ENCODE measurements at places on chromosomes 6 and 20.

DNA sequence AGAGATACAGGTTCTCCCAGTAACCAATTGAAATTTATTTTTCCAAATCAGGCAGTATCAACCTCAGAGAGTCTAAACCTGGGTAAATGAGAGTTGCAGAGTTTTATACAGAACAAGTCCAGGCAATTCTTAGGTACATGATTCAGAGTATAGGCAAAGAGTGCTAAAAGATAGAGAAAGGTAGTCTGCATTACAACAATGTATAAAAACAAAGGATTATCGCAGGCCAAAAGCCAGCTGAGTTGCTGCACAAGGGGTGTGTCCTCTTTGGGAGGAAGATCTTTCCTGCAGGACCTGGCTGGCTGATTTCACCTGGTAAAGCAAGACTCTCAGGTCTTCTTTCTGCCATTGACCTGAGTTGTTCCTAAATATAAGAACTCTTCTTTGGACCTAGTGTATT lies 48.9 kb upstream of the ECHDC1 start:
- DNase-seq, result no peak

DNA sequence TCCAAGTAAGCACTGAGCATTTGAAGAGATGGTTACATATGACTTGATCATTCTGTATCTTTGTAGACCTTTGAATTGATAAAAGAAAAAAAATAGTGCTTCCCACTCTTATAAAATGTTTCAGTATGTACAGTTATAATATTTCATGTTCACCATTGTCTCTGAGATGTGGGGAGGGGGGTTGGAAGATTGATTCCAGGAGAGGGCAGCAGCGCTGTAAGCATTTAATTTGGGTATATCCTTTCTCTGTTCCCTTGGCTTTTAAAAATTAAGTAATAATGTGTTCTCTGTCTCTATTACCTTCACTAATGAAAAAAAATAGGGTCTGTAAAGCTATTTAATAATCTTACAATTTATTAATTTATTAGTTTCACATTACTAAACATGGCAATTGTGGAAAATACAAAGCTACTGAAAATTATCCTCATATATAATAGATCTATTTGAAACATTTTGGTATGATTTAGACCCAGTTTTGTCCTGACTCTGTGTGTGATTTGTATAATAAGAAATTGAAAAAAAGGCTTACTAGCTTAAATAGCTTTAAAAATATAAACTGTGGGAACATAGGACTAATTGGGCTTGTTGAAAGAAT lies 341.2 kb downstream of the CDKAL1 start:
- DNase-seq, result no peak

DNA sequence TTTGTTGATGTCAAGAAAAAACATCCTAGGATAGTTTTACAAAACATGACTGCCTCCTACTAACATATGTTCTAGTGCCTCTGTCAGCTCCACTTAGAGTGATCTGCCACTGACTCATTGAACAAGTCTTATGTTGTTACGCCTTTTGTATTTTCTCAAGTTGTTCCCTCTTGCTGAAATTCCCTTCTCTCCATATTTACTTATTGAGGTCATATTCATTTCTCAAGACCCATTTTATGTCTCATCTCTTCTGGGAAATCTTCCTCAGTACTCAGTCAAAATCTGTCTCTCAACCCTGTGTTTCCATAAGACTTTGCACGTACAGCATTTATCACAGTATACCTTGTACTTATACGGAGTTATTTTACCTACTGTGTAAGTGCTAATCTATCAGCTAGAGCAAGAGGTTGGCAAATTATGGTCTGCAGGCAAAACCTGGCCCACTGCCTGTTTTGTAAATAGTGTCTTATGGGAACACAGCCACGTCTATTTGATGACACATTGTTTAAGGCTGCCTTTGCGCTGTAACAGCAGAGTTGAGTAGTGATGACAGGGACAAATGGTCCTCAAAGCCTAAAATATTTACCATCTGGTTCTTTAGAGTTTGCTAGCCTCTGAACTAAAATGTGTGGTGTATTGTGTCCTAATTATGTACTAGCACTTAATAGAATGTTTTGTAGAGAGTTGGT lies 83.4 kb downstream of the ADGRB3 start:
- no peak for DNase-seq

- DNase-seq, result no peak
These were observed 80.4 kb upstream of the SLCO4A1 start for GRCh38 chr20:62561948-62562347.

GRCh38 chr6:35757456-35758123 lies 18.8 kb upstream of the CLPSL2 start:
- DNase-seq, result no peak

GRCh38 chr6:5771759-5772390 lies 234.8 kb downstream of the NRN1 start:
- no peak for DNase-seq

DNA sequence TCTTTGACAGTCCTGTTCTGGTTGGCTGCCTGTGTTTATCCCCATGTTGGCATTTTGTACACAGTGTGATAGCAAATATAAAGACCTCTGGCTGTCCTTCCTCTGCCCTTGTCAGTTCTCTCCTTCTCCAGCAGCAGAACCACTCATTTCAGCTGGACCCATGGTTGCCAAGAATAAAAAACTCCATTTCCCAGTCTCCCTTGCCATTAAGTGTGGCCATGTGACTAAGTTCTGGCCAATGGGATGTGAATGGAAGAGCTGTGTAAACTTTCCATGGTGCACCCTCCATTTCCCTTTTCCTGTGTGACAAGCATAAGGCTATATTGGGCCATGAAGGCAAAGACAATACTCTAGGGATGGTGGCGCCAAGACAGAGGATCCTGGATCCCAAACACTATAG lies 78.4 kb upstream of the TBC1D7 start:
- no peak for DNase-seq

- no peak for DNase-seq
These were observed 20.0 kb upstream of the VNN1 start for GRCh38 chr6:132733814-132734213.

DNA sequence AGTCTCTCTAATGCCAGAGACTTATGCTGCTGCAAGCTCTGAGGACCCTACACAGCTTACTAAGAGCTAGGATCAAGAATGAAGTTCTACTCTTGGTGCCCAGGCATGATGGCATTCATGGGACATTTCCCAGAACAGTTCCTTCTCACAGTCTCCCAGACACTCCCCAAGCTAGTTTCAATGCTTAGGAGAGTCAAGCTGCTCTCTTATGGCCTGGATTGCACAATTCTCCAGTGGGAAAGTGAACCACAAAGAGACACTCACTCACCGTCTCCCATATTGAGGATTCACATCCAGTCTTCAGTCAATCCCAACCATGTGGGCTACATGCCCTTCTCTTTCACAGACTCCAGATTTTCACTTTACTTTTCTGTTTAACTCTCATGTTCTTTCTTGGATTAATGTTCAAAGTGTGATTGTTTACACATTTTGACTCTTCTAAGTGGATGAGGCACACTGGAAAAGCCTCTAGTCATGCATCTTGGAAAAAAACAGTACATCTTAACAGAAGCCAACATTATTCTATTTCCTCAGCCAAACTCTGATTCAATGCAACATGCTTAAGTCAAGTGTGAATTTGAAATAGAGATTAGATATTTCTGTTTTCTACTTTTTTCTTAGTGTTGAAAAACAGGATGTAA lies 447.8 kb upstream of the BTBD3 start:
- no peak for DNase-seq

- no peak for DNase-seq
These were observed 185.7 kb upstream of the FLRT3 start for GRCh38 chr20:14523090-14523489.

Measured in activated naive CD4-positive, alpha-beta T cell treated with anti-CD3 and anti-CD28 coated beads, Interleukin-2, amount 10 ng/mL, durations not matched to agents 7 days and 5 days (primary cell).